HT1080 (cell line): ENCODE measurements at places on chromosomes 2 and 18. TPM values are rescaled to one million over a fixed set of nuclear protein-coding genes. Genes with fewer than 3 reads are reported as not detected.

C2orf76 gene
- 11.5 and 15.5 TPM in 2 replicates for total RNA-seq

- no peak for DNase-seq
Observed at GRCh38 chr18:22558945-22559385, 141.2 kb upstream of the CTAGE1 start.

- no peak for DNase-seq
Observed at GRCh38 chr2:212841460-212841859, 302.9 kb upstream of the ERBB4 start.

IL1RN gene
- 0.10 TPM in 1 of 2 replicates, not detected in the other for total RNA-seq

LMAN1 gene
- total RNA-seq = 72.2 and 77.8 TPM in 2 replicates

STK11IP gene
- total RNA-seq = 17.1 and 18.2 TPM in 2 replicates

- DNase-seq = no peak
Observed at GRCh38 chr2:238879621-238880377, 31.9 kb downstream of the TWIST2 start.

DNA sequence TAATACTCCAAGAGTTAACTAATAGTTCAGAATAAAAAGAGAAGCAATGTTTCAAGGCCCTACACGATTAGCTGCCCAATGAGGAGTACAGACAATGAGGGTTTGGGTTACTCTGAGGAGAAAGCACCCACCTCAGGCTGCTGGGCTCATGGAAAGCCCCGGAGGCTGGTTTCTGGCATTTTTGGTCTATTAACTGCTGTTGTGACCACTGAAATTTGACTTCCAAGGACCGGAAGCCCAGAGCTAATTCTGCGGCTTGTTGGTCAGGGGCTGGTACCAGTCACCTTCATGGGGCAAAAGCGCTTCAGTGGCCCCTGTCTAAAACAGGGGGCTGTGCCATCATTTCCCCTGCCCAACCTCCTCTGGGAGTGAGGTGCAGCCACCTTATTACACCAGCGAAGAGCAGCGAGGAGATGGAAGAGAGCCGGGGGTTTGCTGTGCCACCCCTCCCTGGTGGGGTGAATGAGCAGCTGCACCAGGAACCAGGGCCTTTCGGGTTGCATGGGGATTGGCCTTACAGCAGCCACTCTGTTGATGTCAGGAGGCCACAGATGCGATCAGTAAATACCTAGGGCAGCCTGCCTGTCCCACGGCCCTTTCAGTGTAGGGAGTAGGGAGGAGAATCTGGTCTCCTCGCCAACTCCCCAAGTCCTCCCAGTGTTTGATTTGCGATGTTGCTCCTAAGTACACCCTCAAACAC lies 131.3 kb downstream of the CELF4 start:
- DNase-seq = no peak

TRIM43 gene
- total RNA-seq = not detected in 2 replicates

CD8B2 gene
- not detected in 2 replicates for total RNA-seq

CPLX4 gene
- not detected in 2 replicates for total RNA-seq

ZSCAN30 gene
- total RNA-seq = 2.8 and 6.3 TPM in 2 replicates

UGGT1 gene
- total RNA-seq = 48.1 and 58.0 TPM in 2 replicates

TEX44 gene
- total RNA-seq = not detected in 2 replicates
